ENCODE measurements at places on chromosomes 7 and 10.

GRCh38 chr7:548401-548800 is 28.8 kb upstream of the PDGFA start:
- no peak for DNase-seq

DNA sequence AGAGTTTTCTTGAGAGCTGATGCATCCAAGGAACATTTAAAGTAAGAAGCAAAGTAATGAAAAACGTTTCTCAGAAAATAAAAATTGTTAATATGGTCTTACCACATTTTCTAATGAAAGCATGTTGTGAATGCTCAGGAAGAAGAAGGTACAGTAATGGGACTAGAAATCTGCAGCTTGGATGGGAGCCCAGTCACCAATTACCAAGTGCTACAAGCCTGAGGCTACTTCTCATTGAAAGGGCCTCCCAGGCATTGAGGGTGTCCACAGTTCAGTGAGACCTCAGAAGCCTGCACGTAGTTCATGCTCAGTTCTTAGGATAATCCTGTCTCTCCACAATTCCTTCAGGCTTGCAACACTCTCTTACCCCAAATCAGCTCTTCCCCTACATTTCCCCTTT is 17.6 kb downstream of the PTN start:
- DNase-seq, result no peak

DNA sequence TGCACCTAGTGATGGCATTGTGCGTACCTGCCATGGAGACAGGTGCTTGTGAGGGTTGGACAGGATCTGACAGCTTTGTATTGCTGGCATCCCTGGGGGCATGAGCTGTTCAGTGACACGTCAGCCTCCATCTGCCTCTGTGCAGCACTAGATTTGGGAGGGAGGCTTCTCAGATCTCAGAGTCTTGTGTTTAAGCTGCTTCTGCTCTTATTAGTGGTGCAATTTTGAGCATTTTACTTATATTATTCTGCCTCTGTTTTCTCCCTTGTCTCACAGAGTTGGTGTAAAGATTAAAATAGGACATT is 5.1 kb downstream of the ARHGAP22 start:
- no peak for DNase-seq

- no peak for DNase-seq
These were observed 9.2 kb upstream of the SFMBT2 start for GRCh38 chr10:7419998-7420397.

GRCh38 chr7:148380596-148381419 is 209.8 kb upstream of the C7orf33 start:
- DNase-seq, result no peak

GRCh38 chr7:8058322-8058721 is 89.7 kb downstream of the GLCCI1 start:
- DNase-seq, result no peak
